Brain microvascular endothelial cell (primary cell): ENCODE measurements at places on chromosomes 11 and 22.
A peak's percentile ranks its signal among the peaks of the same experiment; 100 is the strongest.

GRCh38 chr11:58998480-58999290 is 59.4 kb downstream of the GLYATL1 start:
- no peak for DNase-seq

DNA sequence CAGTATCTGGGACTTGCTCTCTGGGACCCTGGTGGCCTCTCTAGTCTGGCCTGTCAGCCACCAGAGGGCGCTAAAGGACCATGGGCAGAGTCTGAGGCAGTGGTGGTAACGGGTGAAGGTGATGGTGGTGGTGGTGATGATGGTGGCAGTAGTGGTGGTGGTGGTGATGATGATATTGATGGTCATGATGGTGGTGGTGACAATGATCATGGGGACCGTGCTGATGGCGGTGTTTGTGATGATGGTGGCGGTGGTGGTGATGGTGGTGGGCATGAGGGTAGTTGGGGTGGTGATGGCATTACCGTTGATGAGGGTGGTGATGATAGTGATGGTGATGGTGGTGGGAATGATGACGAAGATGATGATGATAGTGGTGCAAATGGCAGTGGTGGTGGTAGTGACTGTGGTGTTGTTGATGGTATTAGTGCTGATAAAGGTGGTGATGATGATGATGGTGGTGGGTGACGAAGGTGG is 16.0 kb downstream of the TRPM5 start:
- peak; percentile 44 for DNase-seq

GRCh38 chr11:71951741-71952310 is 23.0 kb downstream of the RNF121 start:
- no peak for DNase-seq

DNA sequence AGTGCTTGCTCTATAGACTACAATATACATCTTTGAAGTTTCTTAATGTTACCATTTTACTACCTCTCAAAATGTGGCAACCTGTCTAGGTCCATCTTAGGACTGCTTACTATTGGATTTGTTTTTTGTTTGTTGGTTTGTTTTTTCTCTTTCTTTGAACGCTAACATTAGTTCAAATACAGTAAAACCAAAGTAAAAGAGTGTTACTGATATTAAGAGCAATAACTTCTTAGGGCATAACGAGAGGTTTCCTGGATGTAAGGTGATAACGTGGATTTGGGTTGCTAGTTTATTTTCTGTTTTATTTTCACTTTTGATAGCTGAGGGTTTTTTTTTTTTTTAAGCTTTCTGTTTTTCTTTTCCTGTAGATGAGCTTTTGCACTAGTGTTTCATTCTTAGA is 43.6 kb downstream of the TMEM135 start:
- no peak for DNase-seq

DNA sequence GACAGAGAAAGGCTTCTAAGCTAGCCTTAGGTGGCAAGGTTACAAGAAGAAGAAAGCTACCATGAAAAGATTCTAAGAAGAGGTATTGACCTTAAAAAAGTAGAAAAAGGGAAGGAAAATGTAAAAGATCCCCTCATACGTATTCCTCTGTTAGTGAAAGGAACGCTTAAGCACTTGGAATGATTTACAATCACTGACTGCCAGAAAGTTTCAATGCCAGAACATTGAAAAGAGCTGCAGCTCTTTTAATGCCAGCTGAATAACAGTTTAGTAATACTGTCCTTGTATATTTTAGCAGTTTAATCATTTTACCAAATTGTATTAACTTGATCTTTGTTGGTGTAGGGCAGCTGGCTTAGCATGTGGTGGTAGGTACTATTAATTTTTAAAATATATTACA is 650.7 kb downstream of the FAM181B start:
- no peak for DNase-seq

DNA sequence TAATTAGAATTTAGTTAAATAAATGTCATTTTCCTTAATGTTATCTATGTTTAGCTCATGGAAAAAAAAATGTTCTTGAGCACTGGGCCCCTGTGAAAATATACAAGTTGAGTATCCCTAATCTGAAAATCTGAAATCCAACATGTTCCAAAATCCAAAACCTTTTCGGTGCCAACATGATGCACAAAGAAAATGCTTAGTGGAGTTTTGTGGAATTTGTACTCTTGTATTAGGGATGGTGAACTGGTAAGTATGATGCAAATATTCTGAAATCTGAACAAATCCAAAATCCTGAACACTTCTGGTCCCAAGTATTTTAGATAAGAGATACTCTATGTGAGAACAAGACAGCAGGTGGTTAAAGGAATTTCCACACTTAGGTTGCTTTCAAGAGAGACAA is 44.5 kb downstream of the TCP11L1 start:
- DNase-seq: no peak

- DNase-seq: no peak
Measured at GRCh38 chr22:30217698-30218560, 28.6 kb downstream of the LIF start.
